Activated T-helper 17 cell treated with anti-CD3 and anti-CD28 coated beads, Interleukin-2, amount 50 U/mL, for 72 hours (primary cell): ENCODE measurements at places on chromosomes 3 and 15. TPM values are rescaled to one million over a fixed set of nuclear protein-coding genes. Genes with fewer than 3 reads are reported as not detected.

- ATAC-seq: no peak
Observed at GRCh38 chr15:70101459-70102113, 3.9 kb upstream of the TLE3 start.

The SAMD7 gene
- not detected for total RNA-seq

GRCh38 chr3:17342119-17342518 lies 400.3 kb downstream of the TBC1D5 start:
- ATAC-seq: no peak

DNA sequence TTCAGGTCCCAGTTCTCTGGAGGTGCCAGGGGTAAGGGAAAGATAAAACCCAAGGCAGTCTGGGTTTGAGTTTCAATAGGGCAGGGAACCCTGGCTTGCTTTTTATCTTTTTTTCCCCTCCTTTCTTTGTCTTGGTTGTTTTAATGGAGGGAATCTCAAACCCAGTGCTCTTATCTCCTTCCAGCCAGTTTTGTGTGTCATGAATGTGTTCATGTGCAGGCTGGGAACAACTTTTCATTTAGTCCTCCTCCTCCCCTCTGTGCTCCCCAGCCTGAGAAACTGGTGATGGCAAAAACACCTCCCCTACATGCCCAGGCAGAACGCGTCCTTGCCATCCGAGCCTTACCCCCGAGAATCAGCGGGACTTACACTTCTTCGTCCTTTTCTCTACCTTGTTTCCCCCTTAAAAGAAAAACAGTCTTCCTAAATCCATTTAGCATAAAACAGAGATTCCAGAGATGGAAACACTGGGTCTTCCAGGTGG lies 10.9 kb downstream of the SEMA3G start:
- ATAC-seq: no peak

The CD276 gene
- total RNA-seq: 2.6 TPM

DNA sequence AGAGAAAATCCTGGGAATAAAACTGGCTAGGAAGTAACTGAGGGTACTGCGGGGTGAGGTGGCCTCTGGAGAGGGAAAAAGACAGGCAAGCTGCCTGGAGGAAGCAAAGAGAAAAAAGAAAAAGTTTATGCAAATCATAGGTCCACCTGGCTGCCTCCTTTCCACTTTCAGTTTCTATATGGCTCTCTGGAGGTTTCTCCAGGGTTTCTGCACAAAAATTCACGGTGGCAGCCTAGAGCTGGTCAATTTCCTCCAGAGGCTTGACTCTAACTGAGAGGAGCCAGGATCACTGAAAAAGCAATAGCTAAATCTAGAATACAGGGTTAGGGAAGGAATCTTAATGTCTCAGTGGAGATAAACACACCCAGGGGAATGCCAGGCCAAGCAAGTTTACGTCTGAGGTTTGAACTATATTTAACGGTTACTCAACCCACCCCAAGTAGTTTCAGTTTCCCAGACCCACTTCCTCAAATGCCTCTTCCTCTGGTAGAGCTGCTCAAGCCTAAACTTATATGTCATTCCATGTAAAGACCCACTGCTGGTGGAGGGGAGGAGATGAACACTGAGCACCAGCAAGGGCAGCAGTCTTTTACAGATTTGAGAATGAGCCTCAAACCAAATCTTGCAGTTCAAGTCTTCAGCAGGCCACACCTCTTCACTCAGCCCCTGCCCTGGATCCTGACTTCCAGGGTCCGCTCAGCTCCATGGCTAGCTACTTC lies 5.7 kb downstream of the LYSMD2 start:
- ATAC-seq: peak; percentile 58

DNA sequence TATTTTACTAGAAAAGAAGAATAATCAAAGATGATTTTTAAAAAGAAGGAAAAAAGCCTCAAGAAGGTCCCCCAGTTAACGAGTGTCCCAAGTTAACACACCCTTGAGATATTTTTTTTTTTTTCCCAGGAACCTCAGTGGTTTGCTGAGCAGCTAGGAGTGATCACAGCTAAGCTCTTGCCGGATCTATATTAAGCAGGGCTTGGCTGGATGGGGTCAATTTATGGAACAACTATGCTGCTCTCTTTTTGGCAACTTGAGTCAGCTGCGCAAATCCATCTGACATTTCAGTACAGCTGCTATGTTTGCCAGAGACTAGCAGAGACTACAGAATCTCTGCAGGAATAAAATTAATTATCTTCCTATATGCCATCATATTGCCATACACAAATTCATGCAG lies at the start of gene LMOD3:
Gene LMOD3, minus strand, starts transcription at position 193 of the 400 bp plus-strand sequence. CDS start 209 bp downstream, outside the sequence.
- no peak for ATAC-seq

GRCh38 chr3:11611341-11611799 lies 32.3 kb downstream of the VGLL4 start:
- ATAC-seq: no peak

DNA sequence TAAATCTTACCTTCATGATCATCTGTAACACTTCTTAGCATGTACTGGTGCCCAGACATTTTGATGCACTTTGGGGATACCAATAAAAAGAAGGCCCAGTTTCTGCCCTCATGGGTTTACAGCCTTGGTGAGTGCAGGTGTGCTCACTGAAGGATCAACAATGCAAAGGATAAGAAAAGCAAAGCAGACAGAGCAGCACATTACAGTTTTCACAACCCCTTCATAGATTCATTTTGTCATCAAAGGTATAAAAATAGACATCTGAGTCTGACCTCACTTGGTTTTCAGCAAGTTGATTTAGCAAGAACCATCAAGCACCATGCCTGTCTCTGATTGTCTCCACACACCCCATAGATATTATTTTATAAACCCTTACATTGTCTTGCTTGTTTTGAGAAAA lies 77.6 kb downstream of the BFSP2 start:
- ATAC-seq: no peak

DNA sequence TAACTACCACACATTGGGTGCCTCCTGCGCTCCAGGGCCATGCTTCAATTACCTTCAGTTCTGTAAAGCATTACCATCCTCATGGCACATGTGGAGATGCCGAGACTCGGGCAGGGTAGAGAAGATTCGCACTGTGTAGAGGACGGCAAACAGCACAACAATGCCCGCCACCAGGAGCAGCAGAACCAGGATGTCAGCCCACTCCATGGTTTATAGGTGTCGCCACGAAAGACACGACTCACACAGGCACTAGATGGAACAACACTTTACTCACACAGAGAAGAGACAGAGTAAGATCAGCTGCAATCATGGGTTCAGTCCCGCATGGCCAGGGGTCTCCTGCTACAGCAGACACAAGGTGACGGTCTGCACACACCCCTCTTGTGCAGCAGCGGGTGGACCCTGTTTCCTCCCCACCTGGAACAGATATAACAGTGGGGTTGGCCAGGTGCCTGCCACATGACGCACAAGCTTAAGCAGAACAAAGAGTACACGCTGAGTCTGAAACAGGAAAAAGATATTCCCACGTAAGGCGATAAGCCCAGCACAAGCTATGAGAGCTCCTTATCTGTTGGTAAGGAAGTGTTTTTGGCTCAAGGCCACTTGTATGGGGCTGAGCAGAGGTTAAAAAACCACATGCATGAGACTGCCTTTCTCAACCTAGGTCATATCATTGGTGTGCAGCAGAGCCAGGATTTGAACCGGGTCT lies 2.5 kb upstream of the TBC1D21 start:
- ATAC-seq: no peak

The MCF2L2 gene
- 9.0 TPM for total RNA-seq

DNA sequence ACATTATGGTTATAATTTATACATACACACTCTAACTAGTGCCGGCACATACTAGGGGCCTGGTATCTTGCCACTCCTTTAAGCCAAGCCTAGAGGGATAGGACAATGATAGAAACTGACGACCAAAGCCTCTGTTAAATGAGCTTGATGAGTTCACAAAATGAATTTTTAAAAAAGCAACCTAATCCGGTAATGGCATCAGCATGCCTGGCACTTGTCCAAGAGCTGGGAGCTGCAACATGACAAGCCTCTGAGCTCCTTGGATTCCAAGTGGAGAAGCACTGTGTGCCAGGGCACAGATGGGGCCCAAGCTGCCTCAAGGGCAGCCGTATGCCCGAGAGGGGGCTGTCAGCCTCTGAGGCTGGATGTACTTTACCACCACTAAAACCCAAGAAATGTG lies 9.7 kb downstream of the ETV5 start:
- ATAC-seq: no peak

The FBXW12 gene
- total RNA-seq: not detected

GRCh38 chr15:65916041-65916663 lies 46.9 kb downstream of the RAB11A start:
- no peak for ATAC-seq

The UROC1 gene
- total RNA-seq: not detected

DNA sequence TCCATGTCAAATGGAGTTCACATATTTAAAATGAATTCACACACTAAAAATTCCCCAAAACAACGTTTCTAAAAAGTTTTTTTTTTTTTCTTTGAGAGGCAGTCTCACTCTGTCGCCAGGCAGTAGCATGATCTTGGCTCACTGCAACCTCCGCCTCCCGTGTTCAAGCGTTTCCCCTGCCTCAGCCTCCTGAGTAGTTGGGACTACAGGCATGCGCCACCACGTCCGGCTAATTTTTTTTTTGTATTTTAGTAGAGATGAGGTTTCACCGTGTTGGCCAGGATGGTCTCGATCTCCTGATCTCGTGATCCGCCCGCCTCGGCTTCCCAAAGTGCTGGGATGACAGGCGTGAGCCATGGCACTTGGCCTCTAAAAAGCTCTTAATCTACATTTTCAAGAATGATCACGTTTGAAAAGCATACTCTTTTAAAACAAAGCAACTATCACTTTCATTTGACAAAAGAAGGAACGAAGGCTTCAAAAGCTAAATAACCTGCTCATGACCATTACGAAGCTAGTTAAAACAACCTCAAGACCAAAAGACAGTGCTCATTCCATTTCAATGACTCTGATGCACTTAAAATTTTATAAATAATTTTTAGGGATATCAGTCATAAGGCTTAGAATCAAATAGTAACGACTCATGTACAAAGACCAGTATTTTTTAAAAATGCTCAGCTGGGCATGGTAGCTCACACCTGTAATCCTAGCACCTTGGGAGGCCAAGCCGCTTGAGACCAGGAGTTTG lies 5.5 kb downstream of the UBE3A start:
- ATAC-seq: no peak

GRCh38 chr3:65972765-65973164 lies 66.0 kb downstream of the MAGI1 start:
- no peak for ATAC-seq

The CHRM5 gene
- not detected for total RNA-seq

DNA sequence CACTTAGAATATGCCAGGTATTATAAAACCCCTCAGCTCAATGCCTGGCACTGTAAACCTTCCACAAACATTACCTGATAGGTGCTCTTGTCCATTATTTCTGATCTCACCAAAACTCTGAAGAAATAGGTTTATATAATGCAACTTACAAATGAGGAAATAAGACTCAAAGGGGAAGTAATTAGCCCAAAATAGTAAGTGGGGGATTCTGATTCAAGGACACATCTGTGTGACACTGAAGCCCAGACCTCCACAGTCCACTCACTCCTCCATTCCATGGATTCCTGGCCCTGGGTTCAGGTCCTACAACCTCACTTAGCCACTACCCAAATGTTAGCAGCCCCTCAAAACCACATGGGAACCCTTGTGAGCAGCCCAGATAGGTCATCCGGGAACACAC lies 49.9 kb downstream of the TRANK1 start:
- no peak for ATAC-seq

GRCh38 chr3:169077394-169077906 lies 586.1 kb downstream of the MECOM start:
- ATAC-seq: no peak

DNA sequence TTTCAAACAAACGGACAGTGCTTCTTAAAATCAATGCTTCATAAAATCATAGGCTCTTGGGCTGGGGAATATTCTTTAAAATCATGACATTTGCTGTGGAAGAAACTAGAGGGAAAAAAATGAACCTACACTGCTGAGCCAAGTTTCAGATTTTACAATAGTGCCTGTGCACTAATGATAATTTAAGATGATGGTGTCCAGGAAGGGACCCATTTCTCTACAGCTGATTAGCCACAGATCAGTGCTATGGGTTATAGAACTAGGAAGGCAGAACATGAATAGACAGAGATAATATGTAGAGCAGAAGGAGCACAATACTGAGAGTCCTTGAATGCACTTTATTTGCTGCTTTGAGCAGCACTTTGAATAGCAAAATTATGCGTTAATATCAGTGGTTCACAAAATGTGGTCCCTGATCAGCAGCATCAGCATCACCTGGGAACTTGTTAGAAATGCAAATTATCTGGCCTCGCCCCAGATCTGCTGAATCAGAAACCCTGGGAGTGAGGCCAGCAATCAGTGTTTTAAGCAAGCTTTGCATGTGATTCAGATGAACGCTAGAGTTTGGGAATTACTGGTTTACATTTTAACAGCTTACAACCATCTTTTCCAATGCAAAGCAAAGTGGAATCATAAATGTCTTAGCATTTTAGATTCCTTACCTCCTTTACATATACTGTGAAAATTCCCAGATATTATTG lies 135.8 kb upstream of the ANKRD28 start:
- no peak for ATAC-seq

GRCh38 chr15:99431661-99432091 lies 134.1 kb upstream of the MEF2A start:
- no peak for ATAC-seq

- ATAC-seq: no peak
Observed at GRCh38 chr15:75229191-75230015, 27.7 kb downstream of the C15orf39 start.

The IL12A gene
- not detected for total RNA-seq

GRCh38 chr3:113828600-113828999 lies 10.0 kb upstream of the GRAMD1C start:
- peak; percentile 36 for ATAC-seq

- peak; percentile 99 for ATAC-seq
Observed at GRCh38 chr3:56753206-56753820, 48.4 kb downstream of the ARHGEF3 start.

- no peak for ATAC-seq
Observed at GRCh38 chr3:132261506-132261905, 55.7 kb upstream of the ACP3 start.

GRCh38 chr15:92845126-92845508 lies 55.0 kb upstream of the CHD2 start:
- ATAC-seq: peak; percentile 51

DNA sequence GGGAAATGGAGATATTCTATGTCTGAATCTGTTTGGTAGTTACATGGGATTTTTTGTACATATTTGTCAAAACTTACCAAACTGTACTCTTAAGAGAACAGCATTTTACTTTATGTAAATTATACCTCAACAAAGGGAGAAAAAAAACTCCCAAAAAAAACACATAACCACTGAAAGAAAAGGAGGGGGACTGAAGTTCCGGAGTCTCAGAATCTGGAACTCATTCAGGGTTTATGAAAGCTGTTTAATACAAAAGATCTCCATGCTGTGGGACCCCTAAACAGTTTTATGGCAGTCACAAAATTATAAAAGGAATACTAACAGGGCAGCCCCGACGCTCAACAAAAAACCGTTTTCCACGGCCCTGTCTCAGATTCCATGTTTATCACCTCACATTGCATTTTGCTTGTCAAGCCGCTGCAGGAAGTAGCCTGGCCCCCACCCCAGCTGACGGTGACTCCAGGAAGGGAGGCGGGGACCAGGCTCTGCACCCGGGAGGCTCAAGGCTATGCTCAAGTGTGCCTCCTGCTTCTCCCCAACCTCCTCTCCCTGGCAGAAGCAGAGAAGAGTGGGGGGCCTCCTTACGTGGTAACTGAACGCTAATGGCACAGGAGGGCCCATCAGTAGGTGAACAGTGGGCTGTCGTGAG lies 29.3 kb downstream of the RFT1 start:
- ATAC-seq: no peak

The LYZL4 gene
- not detected for total RNA-seq

The ROBO1 gene
- total RNA-seq: not detected

GRCh38 chr3:114379266-114379665 lies 85.4 kb downstream of the TIGIT start:
- ATAC-seq: no peak

- no peak for ATAC-seq
Observed at GRCh38 chr15:99315636-99316035, 64.4 kb downstream of the LRRC28 start.
